ENCODE measurements at places on chromosomes 12 and 14.
A peak's percentile ranks its signal among the peaks of the same experiment; 100 is the strongest.

DNA sequence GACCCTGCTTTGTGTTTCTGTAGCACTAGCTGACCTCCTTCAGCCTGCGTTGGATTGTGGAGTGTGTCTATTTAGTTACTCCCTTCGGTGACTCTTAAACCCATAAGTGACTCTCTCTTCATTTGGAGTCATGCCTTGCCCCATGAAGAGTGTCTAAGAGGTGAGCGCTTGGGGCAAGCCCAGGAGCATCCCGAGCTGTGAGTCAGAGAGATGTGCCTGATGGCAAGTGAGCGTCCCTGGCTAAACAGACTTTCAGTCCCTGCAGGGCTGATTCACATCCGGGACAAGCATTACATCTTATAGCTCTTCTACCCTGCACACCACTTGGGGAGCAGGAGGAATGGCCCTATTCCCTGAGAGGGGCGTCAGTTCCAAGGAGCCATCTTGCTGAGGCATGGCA, 24.3 kb upstream of the ATF1 start:
- DNase-seq = no peak

GRCh38 chr12:93441081-93441616, 598 bp downstream of the UBE2N start:
- no peak for DNase-seq

GRCh38 chr12:94707892-94708291, 57.5 kb upstream of the TMCC3 start:
- no peak for DNase-seq

DNA sequence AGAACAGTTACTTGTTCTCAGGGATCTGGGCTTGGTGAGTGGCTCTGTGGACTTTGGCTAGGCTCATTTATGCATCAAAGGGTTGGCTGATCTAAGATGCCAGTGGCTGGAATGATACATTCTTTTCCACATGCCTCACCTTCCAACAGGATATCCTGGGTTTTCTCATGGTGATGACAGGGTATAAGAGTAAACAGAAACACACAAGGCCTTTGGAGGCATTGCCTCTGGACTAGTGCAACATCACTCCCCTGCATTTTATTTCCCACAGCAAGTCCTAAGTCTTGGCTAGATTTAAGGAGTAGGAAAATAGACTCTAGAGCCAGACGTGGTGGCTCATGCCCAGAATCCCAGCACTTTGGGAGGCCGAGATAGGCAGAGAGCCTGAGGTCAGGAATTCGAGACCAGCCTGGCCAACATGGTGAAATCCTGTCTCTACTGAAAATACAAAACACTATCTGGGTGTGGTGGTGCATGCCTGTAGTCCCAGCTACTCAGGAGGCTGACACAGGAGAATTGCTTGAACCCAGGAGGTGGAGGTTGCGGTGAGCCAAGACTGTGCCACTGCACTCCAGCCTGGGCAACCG, 47.9 kb downstream of the RPH3A start:
- peak; percentile 89 for DNase-seq

- DNase-seq = no peak
These were observed 5.7 kb downstream of the RAB35 start for GRCh38 chr12:120110550-120111501.

GRCh38 chr12:70733385-70733784, 96.2 kb upstream of the PTPRB start:
- no peak for DNase-seq

DNA sequence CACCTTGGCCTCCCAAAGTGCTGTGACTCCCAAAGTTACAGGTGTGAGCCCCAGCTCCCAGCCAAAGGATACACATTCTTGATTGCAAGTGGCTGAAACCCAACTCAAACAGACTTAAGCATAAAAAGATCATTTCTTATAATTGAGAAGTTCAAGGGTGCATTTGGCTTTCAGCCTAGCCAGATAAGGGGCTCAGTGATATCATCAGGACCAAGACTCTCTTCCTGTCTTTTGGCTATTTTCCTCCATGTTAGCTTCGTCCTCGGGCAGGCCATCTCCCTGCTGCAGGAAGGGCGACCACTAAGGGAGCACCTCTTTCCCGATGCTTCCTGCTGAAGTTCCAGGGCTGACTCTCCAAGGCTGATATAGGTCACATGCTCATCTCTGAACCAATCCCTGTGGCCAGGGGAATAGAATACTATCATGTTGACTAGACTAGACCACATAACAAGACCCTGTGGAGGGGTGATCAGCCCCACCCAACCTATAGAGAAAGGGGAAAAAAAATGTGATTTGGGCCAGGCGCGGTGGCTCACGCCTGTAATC, 9.8 kb upstream of the KRT8 start:
- DNase-seq = no peak

GRCh38 chr12:130966443-130967030, 12.8 kb downstream of the ADGRD1 start:
- DNase-seq = no peak

DNA sequence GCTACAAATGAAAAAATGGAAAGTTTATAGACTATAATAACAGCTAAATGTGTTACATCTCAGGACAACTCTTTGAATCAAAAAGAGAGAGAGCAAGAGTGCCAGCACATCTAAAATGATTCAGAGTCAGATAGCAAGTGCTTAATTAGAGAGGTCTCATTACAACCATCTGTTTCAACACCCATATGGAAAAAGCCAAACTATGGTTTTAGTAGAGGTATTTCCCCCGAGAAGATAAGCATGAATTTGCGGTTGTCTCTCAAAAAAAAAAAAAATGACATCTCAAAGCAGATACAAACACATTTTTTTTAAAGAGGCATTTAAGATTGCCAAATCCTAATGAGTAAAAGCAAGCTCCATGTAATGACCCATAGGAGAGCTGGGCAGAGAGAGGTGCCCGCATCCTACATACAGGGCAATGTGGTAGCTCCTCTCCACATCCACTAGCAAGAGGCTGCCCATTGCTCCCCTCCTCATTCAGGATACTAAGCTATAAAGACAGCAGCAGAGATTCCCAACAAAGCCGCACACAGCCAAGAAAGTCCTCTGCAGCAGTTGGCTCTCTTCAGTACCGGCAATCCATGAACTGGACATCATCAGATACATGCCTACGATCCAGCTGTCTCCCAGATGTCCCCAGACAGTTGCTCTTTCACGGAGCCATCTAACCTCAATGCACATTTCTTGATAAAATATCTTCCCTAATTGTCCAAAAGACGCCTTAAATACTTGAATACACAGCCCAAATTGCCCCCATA, 100.4 kb downstream of the EFCAB11 start:
- DNase-seq = no peak

DNA sequence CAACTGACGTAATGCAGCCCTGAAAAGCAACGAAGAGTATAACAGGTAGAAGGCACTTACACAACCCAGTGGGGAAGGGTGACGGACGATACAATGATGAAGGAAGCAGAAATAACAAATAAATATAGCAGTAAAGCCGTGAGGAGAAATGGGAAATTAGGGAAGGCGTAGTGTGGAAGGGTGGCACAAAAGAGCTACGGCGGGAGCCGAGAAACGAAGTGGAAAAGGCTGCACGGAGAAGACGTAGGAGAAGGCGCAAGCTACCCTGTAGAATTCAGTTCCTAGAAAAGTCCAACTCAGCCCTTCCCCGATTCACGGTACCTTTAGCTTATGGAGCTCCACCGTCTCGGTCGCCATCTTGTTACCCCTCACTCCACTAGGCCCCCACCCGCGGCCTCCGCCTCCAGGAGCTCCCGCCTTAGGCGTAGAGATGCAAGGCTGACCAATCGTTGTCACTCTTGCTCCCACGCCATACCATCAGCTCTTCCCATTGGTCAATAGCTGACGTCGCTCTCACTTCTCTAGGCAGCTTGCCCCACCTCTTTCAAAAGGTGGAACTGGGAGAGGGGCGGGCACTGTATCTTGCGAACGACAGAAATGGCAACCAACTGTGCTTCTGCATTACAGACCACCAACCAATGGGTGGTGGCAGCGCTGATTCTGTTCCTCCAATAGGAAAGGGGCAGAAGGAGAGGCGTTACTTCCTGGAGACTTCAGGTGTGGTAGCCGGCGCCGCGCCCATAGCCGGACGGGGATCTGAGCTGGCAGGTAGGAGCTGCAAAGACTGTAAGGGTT, at the start of the genes ORMDL2 and SARNP:
Gene ORMDL2, plus strand, starts transcription at position 697 of the 795 bp plus-strand sequence. CDS start 959 bp downstream, outside the sequence.
Gene SARNP, minus strand, starts transcription at position 380 of the 795 bp plus-strand sequence. Its CDS starts 23 bp downstream, at position 357.
- peak; percentile 100 for DNase-seq

DNA sequence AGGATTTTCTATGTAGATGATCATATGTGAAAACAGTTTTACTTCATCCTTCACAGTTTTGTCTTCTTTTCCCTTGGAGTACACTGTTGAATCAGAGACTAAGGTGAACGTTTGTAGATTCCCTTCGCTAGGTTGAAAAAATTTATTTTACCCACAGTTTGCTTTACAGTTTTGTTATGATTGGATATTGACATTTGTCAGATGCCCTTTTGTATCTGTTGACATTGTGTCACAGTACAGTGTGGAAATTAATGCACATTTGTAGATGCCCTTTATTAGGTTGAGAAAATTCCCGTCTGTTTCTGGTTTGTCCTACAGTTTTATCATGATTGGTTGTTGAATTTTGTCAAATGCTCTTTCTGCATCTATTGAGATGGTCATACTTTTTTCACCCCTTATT, 13.3 kb downstream of the G2E3 start:
- DNase-seq = no peak

GRCh38 chr14:94690896-94691659, 78.8 kb downstream of the GSC start:
- no peak for DNase-seq

DNA sequence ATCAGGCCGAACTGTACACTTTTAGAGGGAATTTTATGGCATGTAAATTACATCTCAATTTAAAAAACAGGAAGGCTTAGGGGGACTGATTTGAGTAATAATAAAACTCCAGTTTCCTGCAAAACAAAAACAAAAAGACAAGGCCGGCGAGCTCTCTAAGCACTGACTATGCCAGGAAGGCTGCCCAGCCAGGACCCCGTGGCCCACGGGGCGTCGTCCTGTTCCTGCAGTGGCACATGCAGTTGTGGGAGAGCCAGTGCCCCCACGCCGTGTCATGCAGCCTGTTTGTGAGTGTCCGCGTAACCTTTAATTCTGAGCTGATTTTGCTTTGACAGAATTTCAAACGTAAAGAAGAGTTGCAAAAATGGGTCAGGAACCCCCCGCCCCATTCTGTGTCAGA, 10.5 kb downstream of the XRCC3 start:
- DNase-seq = no peak

DNA sequence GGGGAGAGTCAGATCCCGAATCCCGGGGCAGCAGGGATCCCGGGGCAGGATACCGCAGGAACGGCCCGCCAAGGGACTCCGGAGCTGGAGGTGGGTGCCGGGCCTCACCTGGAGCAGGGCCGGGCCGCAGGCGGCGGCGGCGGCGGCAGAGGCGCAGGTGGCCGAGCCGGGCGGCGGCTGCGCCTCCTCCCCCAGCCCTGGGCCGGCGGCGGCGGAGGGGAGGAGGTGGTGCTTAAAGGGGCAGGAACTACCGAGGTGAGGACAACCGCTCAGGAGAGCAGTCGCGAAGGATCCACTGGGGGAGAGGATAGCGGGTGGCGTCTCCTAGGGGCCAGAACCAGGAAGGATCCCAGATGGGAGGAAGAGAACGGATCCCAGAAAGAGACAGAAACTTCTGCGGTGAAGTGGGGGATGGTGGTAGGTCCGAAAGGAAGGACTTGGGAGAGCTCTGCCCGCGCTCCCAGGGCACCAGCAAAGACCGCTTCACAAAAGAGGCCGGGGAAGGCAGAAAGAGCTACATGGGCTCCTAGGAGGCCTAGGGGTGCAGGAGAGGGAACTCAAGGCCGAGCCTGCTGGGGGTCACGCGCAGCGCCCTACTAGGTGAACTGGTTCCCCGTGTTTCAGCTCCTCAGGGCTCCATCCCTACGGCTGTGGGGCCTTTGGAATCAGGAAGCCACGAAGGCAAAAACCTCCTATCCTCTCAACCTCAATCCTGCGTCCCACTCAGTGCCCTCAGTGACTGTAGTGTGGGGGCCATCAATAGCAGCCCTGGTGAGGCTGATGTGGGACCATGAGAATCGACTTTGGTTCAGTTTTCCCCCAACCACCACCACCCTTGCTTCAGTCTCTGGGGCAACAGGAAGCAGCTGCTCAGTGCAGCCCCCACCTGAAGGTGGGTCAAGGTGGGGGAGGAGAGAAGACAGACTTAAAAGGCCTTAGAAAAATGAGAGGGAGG, 5.0 kb upstream of the BAZ2A start:
- DNase-seq = no peak

DNA sequence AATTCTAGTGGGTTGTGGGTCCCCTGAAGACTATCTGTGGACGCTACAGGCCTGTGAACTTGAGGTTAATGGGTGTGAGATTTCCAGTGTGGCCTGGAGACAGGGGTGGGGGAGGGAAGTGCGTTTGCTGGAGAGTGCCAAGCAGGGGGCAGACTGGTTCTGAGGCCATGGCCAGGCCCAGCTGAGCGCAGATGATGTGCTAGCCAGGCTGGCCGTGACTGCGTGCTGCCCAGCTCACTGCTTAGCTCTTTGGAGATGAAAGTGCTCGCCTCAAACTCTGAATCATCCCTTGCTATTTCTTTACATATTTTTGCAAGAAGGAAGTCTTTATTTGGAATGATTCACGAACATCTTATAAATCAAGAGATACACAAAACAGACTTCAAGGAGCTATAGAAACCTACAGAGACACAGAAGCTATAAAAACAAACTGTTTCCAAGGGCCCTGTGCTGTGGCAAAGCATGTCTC, 75.2 kb upstream of the PLEKHG3 start:
- no peak for DNase-seq

DNA sequence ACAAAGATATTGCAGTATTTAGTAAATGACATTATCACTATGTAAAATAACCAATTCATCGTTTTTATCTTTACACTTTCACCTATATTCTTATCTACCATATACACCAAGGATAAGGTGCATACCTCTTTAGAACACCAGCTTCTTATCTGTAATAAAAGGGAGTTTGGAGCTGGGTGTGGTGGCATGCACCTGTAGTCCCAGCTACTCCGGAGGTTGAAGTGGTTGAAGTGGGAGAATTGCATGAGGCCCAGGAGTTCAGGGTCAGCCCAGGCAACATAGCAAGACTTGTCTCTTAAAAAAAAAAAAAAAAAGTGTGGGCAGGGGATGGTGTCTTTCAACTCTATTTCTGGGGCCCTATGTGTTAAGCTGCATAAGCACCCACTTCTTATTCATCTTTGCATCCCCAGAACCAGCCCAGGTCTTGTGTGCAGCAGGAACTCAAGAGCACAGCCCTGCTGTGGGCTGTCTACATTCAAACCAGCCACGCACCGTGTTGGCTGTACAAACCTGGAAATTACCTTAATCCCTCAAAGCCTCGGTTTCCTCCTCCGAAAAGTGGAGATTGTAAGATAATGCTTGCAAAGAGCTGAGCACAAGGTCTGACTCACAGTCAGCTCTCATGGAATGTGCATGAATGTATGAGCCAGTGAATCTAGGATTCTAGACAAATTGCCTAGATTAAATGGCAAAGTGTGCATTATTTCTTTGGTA, 256.6 kb upstream of the FOXN3 start:
- DNase-seq = no peak

DNA sequence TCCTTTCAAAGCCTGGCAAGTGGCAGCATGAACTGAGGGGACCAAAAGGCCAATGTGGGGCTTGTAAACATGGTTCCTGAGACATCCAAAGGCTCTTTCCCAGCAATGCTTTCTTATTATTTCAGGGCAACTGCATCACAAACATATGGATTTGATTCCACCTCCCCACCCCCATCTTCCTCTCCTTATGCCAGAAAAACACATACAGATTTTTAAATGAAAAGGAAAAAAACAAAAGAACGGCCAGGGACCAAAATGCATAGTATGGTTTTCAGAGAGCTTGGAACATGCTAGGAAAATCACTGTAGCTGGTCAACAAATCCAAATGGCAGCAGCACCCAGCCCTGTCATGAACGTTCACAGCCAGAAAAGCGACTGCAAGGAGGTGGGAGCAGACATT, 167.6 kb downstream of the ANO2 start:
- DNase-seq = no peak
